DMS153 (cell line): ENCODE measurements at places on chromosomes 13 and 19.
A peak's percentile ranks its signal among the peaks of the same experiment; 100 is the strongest.

DNA sequence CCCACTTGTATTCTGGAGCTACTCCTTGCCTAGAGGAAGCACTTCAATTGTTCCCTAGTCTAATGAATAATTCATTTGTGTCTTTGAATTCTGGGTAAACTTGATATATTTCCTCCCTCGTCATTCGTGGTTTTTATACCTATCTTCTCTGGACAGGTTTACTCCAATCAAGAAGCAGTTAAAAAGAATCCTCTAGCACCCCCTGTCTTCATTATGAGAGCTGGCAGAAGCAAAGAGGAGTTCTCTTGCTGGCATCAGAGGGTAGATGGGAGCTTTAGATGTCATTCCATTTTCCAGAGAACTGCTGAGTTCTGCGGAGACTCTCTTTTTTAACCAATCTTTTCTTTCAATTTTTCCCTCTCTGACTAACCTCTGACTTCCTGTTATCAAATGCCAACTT is 627.7 kb downstream of the FGF9 start:
- no peak for DNase-seq

GRCh38 chr13:30792285-30793000 is 57.1 kb downstream of the ALOX5AP start:
- peak; percentile 26 for DNase-seq

GRCh38 chr13:74219566-74219965 is 85.4 kb upstream of the KLF12 start:
- DNase-seq, result no peak

GRCh38 chr19:19421299-19421696 is 15.8 kb downstream of the GATAD2A start:
- DNase-seq, result no peak

DNA sequence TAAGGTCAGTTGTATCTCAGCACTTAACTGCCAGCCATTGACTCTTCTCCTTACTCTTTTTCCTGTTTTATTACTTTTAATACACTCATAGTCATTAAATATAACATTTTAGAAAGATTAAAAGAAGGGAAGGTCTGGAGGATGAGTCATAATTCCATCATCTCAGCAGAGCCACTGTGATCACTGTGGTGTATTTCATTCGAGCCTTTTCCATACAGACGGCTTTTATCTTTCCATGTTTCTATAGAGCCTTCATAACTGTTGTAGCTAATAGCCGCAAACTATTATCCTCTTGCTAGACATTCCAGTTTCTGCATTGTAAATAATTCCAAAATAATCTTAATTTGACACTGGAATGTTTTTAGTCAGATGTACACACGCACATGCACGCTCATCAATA is 4.7 kb upstream of the FLT1 start:
- DNase-seq, result no peak

DNA sequence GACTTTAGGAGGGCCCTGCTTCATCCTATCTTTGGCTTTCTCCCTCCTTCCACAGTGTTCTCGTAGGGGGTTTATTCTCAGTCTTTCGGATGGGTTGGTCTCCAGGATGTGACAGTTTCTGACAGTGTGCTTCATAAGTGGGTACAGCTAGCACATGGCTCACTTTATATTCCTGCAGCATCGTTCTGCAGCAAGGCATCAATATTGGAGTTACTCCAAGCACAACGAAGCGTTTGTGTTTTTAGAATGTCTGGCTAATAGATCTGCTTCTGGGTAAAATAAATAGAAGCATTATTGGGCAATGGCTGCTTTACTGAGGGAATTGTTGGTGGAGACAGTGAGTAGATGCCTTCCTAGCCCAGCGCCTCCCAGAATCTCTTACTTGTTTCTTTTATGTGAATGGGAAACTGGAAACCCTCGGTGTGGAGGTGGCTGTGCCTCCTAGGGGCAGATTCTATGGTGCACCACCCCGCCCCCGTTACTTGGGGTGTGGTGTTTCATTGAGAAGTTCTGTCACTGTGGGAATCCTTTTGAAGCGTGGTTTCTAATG is 2.0 kb downstream of the FARP1 start:
- no peak for DNase-seq

- DNase-seq, result no peak
Observed at GRCh38 chr13:41065078-41065477, 3.8 kb downstream of the WBP4 start.

- no peak for DNase-seq
Observed at GRCh38 chr19:38648769-38649304, 1.4 kb downstream of the ACTN4 start.

DNA sequence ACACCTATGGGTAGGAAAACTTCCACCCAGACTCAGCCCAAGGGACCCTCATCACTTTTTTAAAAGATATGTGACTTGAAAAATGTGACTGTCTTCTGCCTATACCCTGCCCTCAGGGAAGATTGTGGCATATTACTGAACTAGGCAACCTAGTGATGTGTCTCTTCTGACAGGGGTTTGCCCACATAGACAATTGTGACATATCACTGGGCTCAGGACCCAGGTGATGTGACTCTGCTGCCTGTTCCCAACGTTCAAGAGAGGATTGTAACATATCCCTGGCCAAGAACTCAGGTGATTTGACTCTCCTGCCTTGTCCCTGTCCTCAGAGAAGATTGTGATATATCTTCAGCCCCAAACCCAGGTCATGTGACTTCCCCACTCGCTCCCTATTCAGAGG is 86.3 kb upstream of the ZNF43 start:
- DNase-seq, result no peak

GRCh38 chr13:71624653-71625600 is 242.1 kb downstream of the DACH1 start:
- no peak for DNase-seq

GRCh38 chr13:33169273-33169980 is 116.1 kb downstream of the STARD13 start:
- no peak for DNase-seq

DNA sequence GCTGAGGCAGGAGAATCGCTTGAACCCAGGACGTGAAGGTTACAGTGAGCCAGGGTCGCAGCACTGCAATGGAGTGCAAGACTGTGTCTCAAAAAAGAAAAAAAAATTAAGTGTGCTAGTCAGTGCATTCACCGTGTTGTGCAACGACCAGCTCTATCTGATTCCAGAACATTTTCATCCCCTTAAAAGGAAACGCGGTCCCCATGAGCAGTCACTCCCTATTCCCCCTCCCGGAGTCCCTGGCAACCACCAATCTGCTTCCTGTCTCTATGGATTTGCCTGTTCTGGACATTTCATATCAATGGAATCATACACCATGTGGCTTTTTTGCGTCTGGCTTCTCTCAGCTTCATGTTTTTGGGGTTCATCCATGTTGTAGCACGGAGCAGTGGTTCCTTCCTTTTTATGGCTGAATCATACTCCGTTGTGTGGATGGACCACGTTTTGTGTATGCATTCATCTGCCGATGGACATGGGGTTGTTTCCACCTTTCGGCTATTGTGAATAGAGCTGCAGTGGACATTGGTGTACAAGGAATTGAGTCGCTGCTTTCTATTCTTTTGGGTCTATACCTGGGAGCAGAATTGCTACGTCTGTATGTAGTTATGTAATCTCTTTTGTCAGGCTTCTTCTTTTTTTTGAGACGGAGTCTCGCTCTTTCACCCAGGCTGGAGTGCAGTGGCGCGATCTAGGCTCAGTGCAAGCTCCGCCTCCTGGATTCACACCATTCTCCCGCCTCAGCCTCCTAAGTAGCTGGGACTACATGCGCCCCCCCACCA is 19.8 kb downstream of the MYO9B start:
- DNase-seq, result no peak

- no peak for DNase-seq
Observed at GRCh38 chr13:28458608-28459007, 36.3 kb downstream of the FLT1 start.

- no peak for DNase-seq
Observed at GRCh38 chr19:39845172-39845571, 1.0 kb downstream of the FBL start.

- no peak for DNase-seq
Observed at GRCh38 chr19:55176076-55176475, 4.0 kb downstream of the SYT5 start.

GRCh38 chr13:112859817-112860190 is 109.2 kb upstream of the MCF2L start:
- no peak for DNase-seq

- no peak for DNase-seq
Observed at GRCh38 chr13:40677064-40677463, 10.6 kb upstream of the FOXO1 start.

DNA sequence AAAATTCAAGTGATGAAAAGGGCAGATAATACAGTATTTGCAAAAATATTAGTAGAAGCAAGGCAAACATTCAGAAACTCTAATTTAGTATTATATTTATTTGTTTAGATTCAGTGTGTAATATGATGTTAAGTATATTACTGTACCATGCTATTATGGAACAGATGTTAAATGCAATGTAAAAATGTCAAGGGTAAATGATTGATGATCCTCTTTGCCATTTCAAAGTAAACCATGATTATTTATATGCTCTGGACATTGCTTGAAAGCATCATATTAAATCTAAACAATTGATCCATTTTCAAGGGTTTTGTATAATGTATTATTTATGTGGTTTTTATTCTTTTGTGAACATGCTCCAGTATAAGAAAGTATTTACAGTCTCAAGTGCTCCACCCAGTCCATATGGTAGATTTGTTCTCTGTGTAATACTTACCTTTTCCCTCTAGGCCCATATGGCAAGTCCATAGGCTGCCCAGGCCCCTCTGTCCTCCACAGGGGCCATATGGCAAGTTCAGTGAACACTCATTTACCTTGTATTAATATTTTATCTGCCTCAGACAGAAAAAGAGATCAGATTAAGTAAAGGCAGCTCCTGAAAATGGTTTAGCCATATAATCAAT is 353.5 kb downstream of the DACH1 start:
- DNase-seq, result peak; percentile 54

- no peak for DNase-seq
Observed at GRCh38 chr19:47694466-47695273, 18.6 kb upstream of the EHD2 start.

DNA sequence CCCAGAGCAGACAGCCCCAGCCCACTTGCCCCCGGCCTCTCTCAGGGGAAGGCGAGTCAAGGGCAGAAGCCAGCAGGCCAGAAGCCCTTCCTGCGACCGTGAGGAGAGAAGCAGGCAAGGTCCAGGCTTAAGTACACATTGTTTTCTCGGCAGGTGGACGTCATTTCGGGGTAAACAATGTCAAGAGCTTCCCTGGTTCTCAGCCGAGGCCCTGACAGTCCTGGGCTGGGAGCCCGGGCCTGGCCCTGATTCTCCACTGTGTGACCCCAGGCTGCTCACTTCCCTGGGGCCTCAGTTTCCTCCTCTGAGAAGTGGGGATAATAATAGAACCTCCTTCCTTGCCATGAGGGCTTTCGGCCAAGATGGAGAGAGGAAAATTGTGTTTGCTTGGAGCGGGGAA is 19.4 kb downstream of the PLVAP start:
- DNase-seq, result no peak

GRCh38 chr13:43698009-43698408 is 88.8 kb downstream of the ENOX1 start:
- no peak for DNase-seq

- DNase-seq, result no peak
Observed at GRCh38 chr19:33798681-33799111, 2.0 kb downstream of the KCTD15 start.

GRCh38 chr19:13906521-13906904 is 512 bp downstream of the CC2D1A start:
- no peak for DNase-seq

GRCh38 chr13:39811051-39811450 is 155.6 kb downstream of the COG6 start:
- DNase-seq, result no peak

DNA sequence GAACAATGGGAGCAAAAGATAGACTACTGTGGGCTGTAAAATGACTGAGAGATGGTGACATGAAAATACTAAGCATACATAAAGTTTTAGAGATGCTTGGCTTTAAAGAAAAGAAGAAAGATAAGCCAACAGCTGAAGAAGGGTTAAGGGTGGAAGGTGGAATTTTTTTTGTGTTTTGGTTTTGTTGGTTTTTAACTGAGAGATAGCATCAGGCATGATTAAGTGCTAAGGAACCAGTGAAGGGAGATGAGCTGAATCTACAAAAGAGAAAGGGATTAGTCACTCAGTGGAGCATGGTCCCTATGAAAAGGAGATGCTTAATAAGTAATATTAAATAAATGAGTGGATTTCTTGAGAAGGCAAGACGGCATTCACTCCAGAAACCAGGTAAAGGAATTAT is 12.5 kb upstream of the TBC1D4 start:
- no peak for DNase-seq

- no peak for DNase-seq
Observed at GRCh38 chr13:97174638-97175037, 47.5 kb upstream of the MBNL2 start.

DNA sequence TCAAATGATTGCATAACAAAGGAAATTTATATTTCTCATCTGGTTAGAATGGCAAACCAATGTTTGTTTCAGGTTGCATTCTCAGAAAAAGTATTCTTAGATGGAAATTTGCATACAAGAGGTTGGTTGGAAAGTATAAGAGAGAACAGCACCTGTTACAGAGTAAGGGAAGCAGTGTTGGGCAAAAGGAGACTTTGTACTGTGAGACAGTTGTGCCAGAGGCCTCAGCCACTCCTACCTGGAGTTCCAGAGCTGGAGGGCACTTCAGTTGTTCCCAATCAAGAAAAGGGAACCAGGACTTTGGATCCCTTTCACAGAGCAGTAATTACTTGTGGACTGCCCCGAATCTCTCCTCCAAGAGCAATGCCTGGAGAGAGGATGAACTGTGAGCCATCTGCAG is 81.8 kb downstream of the SPRY2 start:
- no peak for DNase-seq

GRCh38 chr19:33309826-33310225 is 7.5 kb upstream of the CEBPA start:
- no peak for DNase-seq

GRCh38 chr13:77219401-77219800 is 107.5 kb downstream of the MYCBP2 start:
- DNase-seq, result no peak

- DNase-seq, result no peak
Observed at GRCh38 chr19:778910-779653, 18.2 kb upstream of the PTBP1 start.

GRCh38 chr13:23488442-23488841 is 54.9 kb upstream of the SACS start:
- DNase-seq, result peak; percentile 98

GRCh38 chr19:34408411-34408810 is 4.2 kb downstream of the PDCD2L start:
- DNase-seq, result no peak

DNA sequence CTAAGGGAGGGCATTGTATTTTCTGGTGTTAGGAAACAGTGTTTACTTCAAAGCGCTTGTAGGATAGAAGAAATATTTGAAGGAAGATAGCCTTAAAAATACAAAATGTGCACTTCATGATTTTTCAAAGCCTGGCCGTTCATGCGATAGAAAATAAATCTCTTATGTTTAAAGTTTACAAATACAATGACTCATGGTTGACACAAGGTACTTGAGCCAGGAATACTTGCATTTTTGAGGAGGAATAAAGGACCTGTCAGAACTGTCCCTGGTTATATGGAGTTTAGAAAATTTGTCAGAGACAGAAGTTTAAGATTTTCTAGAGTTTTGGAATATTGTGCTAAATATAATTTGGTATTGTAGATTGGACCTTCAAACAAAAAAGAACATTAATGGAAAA is 1223.2 kb upstream of the SLC10A2 start:
- no peak for DNase-seq
